ENCODE measurements at places on chromosomes 6 and 20.

DNA sequence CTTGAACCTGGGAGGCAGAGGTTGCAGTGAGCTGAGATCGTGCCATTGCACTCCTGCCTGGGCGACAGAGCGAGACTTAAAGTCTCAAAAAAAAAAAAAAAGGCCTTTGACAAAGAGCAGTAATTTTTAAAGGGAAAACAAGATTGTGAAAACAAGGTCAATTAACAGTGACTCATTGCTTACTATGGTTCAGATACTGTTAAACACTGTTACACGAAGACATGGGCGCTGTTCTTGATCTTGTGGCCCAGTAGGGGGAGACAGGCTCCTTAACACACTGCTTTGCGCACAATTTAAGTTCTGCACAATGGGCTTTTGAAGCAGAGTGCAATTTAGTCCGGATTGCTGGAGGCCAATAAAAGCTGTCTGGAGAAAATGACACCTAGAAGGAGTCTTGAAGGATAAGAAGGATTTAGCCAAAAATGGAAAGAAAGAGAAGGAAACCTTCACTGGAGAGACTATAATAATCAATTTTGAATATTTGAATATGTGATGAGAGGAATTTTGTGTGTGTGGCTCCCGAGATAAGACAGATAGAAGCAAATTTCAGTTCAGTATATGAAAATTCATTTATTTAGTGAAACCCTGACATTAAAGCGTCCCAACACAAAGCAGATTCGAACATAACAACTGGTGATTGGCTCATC is 6.0 kb upstream of the LATS1 start:
- DNase-seq: peak; percentile 76

GRCh38 chr6:113662688-113663333 is 194.3 kb upstream of the MARCKS start:
- DNase-seq: peak; percentile 40

DNA sequence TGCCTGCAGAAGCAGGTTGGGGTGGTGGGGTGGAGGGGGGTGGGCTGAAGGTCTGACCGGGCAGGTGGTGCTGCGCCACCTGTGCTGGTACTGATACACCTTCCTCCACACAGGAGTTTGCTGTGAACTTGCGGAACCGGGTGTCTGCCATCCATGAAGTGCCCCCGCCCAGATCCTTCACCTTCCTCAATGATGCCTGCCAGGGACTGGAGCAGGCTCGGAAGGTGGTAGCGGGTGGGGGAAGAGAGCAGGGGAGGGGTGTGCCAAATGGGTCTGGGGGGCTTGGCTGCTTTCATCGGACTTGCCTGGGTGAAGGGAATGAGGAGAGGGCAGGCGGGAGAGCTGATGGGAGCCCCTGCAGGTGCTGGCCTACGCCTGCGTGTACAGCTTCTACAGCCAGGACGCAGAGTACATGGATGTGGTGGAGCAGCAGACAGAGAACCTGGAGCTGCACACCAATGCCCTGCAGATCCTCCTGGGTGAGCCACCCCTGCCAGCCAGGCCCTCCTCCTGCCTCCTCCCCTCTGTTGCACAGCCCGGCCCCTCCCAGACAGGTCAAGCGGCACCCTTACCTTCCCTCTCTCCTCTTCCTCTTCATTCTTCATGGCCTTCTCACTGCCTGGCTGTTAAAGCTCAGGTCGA is 6.7 kb downstream of the DNPH1 start:
- DNase-seq: no peak

DNA sequence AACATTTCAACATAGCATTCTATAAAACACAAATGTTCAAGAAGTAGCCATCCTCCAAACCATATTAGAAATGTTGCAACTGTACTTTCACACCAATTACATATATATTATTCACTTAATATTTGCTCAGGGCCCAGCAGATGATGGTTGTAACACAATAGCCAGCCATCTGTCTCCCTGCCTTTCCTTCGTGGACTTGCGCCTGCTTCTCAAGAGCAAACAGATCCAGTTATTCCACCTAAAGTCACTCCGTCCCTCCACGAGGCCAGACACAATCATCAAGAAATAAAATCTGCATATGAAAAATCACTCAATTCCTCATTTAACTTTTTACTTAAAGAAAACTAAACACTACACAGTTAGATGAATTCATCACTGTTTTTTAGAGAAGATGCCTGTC is 160.4 kb downstream of the RALGAPA2 start:
- no peak for DNase-seq

- no peak for DNase-seq
Measured at GRCh38 chr20:58598211-58599015, 52.7 kb upstream of the STX16 start.

- DNase-seq: no peak
Measured at GRCh38 chr6:46469021-46469420, 22.2 kb downstream of the RCAN2 start.

DNA sequence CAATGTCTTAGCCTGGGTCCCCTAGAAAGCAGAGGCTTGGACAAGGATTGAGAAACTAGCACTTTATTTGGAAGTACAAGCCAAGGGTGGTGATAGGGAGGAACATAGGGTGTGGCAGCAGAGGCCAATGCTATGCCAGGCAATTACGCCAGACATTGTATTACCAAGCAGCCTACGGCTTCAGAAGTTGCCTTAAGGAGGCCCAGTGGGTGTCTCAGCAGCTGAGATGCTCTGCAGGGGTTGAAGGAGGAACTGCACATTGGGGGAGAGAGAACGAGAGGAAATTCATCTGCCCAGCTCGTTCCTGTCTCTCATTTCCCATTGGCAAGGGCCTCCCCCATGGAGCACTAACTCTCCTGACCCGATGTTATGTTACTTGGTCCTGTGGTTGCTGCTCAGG is 859 bp downstream of the C20orf202 start:
- no peak for DNase-seq

GRCh38 chr6:26234421-26235301 is 130.3 kb upstream of the BTN3A2 start:
- peak; percentile 96 for DNase-seq

GRCh38 chr20:58109126-58109880 is 119.2 kb downstream of the ANKRD60 start:
- DNase-seq: no peak

DNA sequence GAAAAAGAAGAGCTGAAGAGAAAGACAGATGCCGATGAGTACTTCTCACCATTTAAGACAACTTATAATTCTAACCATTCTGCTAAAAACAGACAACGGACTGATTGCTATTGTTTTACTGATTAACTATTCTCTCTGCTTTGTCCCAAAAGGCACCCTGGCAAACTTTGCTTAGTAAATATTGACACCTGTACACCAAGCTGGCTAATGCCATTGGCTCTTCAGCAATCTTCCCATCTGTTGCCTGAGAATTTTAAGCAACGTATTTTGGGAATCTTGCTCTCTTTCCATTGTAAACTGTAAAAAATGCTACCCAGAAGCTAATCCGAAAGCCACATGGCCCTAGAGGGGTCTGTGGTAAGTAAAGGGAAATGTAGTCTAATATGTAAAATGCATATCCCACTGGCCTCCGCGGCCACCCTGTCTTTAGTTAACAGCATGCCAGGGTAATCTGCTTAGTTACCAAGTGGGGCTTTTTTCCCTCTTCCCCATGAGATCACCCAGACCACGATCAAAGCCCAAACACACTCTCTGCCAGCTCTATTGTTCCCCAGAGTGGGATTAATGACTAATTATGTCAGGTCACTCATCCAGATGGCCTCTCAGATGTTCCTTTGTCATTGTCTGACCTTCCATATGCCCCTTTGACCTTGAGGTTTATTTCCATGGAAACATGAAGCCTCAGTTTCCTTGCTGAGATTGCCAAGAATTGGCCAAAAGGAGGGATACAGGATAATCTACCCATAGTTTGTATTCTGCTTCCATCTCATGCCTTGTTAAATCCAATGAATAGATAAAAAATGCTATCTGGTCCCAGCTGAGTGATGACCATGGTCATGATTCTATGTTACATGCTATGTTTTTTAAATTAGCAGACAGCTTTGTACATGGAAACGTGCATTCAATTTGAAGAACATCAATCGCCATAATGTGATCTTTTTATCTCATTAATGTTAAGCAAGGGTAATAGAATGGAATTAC is 216.4 kb upstream of the MCHR2 start:
- DNase-seq: no peak

DNA sequence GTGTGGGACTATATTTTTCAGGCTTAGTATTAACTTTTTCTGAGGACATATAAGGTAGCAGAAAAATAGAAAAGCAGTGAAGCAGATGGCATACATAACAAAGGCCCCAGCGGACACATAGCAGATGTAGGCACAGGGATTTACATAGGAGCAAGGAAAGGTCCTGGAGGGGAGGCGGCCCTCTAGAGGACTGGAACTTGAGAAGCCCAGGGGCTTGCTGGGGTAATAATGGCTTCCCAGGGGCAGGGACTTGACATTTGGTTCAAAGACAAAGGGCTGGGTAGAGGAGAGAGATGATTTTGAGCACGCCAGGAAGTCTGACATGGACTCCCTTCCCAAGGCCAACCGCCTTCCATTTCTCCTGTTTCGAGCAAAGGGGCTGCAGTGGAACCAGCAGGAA is 31.7 kb upstream of the OSTM1 start:
- DNase-seq: no peak

DNA sequence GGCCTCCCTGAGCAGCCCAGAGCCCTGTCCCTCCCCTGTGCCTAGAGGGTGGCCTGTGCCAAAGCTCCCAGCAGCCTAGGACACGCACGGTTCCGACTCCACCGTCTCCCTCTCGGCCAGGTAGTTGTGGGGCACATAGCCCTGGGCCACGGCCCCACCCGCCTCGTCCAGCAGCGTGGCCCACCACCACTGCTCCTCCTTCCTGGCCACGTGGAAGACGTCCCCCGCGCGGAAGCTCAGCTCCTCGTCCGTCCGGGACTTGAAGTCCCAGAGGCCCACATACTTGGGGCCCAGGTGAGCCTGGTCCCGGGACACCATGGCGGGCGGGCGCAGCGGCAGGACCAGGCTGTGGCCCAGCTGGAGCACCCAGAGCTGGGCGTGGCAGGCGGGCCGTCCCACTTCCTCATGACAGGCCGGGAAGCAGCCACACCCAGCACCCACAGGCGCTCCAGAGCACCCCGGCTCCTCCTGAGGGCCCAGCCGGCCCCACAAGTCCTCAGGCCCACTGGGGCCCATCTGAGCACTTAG is at the start of gene PTK6:
PTK6 (minus strand) TSS at position 380 of the 528 bp plus-strand sequence; CDS start at position 318, 62 bp downstream.
- DNase-seq: peak; percentile 72

GRCh38 chr6:147950623-147950987 is 392.0 kb upstream of the SASH1 start:
- DNase-seq: no peak

DNA sequence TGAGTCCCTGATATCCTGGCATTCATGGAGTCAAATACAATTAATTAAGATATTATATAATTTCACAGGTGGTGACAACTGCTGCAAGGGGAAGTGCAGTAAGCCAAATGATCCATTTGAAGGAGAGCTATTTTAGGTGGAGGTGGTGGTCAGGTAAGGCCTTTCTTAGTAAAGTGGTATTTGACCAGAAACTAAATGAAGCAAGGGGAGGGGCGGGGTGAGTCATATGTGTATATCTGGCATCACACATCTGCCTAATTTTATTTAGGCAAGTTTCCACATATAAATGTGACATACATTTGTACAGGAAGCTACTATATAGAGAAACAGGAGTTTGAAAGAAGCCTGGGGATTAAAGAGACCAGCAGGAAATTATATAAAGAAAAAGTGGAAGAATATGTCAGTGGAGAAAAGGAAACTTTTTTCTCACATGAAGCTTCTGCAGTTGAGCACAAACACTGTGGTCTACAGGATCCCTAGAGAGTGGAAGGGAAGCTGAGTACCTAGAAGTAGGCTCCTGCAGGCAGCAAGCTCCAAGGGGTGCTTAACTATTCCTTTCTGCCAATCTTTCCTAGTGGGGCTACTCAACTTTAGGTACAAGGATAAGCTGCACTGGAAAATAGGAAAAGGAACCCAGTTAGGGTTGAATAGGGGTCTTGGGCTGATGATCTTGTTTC is 99.6 kb downstream of the OGFRL1 start:
- DNase-seq: peak; percentile 15

DNA sequence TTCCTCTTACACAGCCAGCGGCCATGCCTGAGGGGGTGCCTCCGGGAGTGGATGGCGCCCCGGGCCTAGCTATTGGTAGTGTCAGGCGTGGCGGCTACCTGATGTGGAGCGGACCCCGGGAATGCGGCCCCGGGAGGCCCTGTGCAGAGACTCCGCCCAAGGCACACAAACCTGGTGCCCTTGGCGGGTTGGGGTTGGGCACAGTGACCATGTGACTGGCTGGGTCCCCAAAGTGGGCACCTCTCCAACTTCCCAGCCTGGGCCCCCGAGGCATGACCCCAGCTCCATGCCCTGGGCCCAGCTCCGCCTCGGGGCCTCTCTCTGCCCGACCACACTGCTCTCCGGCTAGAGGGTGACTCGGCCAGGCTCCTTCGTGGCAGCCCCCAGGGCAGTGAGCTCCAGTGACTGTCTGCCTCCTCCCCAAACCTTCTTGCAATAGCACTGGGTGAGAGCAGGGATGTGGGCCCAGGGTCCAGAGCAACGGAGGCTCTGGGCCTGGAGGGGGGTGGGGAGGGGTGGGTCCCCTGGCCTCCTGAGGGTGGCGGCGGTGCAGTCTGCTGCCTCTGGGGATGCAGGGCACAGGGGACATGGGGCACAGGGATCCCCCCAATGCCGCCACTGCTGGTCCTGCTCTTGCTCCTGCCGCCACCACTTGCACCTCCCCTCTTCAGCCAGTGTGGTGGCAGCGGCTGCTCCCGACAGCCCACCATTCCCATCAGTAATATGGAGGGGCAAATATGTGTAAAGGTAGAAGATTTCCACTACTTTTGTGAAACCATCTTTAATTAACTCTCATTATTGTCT is 942.9 kb upstream of the EPHA7 start:
- DNase-seq: no peak

DNA sequence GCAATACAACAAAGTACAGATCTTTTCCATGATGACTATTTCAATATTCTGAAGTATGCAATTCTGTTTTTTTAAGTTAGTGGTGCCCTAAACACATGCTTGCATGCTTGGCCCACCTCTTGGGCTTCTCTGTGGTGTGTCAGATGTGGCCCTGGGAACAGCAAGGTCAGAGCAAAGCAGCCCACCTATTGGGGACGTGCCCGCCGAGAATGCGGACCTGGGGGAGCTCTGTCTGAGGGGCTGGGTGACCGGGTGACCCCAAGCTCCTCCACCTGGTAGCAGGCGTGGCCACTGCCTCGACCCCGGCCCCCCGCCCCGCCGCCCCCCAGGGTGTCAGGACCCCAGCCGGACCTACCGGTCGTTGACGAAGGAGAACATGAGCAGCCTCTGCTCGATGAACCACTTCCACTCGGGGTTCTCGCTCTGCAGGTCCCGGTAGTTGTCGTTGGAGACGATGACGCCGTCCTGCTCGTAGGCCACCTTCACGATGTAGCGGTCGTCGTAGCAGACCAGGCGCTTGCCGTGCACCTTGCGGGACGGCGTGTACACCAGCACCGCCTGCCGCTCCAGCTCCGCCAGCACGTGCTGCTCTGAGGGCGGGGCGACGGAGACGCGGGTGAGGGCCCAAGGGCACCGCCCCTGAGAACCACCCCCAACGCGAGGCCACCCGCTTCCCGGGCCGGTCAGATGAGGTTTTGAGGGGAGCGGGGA is 28.3 kb downstream of the ZC3H12D start:
- DNase-seq: no peak

DNA sequence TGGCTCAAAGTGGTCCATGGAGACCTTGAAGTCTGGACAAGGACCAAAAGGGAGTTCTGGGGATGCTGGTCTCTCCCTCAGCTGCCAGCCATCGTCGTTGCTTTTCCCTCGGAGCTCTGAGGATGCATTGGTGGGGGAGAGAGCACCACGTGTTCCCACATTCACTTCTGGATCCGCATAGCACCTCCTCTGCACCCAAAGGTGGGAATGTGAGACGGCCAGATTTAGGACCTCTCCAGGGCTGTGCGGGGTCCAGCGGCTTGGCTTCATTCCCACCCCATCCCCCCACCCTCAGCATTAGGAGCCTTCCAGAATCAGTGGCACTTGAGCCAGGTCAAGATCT is 1.1 kb downstream of the EPB41L1 start:
- DNase-seq: no peak

- DNase-seq: peak; percentile 63
Measured at GRCh38 chr6:157823528-157824370, 703 bp downstream of the SNX9 start.

Data from GM12865 (cell line).